ENCODE measurements at places on chromosomes 6 and 20.

DNA sequence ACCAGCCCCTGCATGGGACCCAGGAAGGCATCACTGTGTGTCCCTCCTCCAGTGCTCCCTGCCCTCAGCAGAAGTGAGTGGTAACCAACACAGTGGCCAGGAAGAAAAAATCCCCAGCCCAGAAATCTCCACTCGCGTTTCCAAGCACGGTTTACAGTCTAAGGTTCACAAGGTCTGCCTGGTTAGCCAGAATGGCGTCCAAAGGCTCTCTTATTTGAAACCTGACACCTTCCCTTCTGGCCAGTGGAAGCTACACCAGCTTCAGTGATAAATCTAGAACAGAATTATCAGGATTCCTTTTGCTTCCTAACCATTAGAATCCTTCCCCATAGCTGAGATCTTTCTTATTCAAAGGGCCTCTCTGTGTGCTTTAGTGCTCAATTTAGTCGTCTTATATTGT, 9.2 kb downstream of the LY86 start:
- ATAC-seq = no peak

GRCh38 chr6:84220809-84221409, 6.5 kb downstream of the CEP162 start:
- no peak for ATAC-seq

DNA sequence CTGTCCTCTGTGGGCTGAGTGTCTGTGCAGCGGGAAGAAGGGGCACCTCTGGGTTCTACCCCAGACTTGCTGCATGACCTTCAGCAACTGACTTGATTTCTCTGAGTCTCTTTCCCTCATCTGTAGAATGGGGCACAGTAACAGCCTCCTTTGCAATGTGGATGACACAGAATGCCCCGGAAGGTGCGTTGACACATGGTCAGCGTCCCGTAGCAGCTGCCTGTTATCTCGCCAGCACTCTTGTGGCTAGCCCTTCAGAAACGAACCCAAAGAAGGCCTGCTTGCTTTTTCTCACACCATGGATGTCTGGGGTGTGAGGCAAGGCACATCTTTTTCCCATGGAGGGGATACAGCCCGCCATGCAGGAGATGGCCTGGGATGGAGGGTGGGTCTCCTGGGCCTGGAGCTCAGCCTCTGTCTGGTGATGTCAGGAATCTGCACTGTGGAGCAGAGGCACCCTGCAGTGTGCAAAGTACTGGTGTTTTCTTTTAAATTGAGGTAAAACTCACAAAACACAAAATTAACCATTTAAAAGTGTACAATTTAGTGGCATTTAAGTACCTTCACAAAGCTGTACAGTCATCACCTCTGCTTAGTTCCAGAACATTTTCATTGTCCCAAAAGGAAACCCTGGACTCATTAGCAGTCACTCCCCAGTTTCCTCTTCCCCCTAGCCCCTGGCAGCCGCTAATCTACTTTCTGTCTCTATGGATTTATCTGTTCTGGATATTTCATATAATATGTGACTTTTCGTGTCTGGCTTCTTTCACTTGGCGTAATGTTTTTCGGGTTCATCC, 59.8 kb upstream of the FAM83D start:
- no peak for ATAC-seq

DNA sequence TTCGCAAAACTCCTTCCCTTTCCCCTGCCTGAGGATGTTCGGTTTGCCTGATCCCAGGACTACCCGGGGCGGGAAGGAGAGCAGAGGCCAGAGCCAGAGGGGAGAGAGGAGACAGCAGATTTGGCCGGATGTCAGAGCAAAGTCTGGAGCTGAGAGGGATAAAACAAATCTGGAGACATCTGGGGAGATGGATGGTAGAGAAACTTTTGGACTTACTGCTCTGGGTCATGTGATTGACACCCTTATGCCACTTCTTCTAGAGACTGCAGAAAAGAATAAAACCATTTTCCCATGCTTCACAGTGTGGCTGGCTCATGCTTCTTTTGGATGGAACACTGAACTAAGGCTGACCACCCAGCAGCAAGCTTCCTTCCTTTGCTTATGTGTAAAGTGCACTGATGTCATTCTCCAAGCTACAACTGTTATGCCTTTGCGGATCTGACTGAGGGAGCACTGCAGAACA, 174.7 kb downstream of the FOXC1 start:
- ATAC-seq = no peak

- ATAC-seq = no peak
These were observed 106.2 kb upstream of the STMND1 start for GRCh38 chr6:16995511-16996250.

- ATAC-seq = no peak
These were observed at the start of gene DAAM2 for GRCh38 chr6:39791850-39792539. TSS of gene DAAM2 (plus strand) at chr6:39792376. CDS start at chr6:39856303, 63,927 bp downstream.

GRCh38 chr6:125747589-125748405, 1.6 kb upstream of the HEY2 start:
- no peak for ATAC-seq

DNA sequence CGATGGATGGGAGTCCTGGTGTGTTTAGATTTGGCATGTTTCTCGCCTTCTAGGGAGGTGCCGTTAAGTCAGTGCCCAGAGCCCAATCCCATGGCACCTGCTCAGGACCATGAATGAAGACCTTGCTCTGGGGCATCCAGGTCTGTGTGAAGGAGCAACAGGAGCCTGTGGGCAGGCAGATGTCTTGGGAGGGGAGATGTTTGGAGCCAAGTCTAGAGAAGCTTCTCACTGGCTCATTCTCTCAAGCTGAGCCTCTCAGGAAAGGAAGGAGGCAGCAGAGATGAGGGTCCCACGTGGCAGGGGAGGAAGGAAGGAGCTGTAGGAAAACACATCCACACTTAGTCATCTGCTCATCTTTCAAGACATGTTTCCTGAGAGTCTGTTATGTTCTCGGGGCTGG, 9.5 kb upstream of the SIRPB1 start:
- ATAC-seq = no peak

GRCh38 chr6:51936531-51937290, 150.7 kb downstream of the PKHD1 start:
- no peak for ATAC-seq

DNA sequence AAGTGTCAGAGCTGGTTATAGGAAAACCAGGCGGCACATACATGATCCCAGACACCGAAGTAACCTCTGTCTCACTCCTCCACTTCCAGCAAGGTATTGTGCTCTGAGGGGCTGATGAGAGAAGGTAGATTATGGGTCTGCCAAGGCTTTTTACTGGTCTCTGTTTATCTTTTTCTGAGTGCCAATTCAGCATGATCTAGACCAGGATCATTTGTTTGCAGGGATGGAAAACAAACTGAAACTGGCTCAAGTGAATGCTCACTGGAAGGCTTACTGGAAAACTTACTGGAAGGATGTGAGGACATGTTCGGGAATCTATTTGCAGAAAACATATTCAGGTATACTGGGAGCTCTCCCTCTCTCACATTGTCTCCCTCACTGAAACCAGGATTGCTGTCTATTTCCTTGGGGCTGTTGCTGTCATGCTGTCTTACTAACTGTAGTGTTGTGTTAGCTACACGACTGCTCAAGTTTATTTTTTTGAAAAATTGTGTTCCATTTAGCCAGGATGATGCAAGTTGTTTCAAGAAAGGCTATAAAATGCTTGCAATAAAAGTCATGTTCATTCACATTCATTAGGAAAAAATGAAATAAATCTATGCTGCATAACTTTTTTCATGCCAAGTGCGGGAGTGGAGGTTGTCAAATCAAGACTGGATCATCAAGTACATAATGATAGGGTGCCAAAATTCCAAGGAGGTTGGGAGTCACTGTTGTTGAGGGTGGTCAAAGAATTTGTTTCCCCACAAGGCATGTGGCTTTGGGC, 37.0 kb downstream of the KLHL31 start:
- no peak for ATAC-seq

GRCh38 chr6:170524172-170524502, 29.0 kb downstream of the PSMB1 start:
- no peak for ATAC-seq

- ATAC-seq = no peak
These were observed 22.0 kb upstream of the L3MBTL3 start for GRCh38 chr6:129996387-129996786.

- no peak for ATAC-seq
These were observed 145.8 kb downstream of the INSM1 start for GRCh38 chr20:20513720-20514119.

- ATAC-seq = no peak
These were observed 148.4 kb downstream of the HIVEP2 start for GRCh38 chr6:142796571-142796970.

- no peak for ATAC-seq
These were observed 111.0 kb downstream of the SOBP start for GRCh38 chr6:107600936-107601335.

- no peak for ATAC-seq
These were observed 48.7 kb upstream of the CRISP1 start for GRCh38 chr6:49915035-49915434.

DNA sequence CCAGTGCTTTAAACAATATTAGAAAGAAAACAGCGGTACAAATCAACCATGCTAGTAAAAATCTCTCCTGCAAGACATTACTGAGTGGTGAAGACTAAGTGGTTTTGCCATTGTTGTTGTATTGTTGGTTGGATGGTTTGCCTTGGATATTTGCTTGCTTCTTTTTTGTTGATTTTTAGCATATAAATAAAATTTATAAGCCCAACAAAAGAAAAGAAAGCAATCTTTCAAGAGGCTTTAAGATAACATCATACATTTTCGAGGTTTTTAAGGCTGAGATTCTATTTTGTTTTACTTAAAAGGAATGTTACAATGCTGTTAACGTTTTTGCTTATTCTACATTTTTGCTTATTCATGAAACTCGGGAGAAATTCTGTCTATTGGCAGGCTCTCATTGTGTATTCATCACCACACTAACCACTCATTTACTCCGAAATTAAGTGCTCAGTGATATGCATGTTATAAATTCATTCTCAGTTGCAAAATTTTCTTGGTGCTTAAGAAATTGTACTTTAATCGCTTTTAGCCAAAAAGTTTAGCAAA, 139.1 kb downstream of the LAMA2 start:
- ATAC-seq = no peak

DNA sequence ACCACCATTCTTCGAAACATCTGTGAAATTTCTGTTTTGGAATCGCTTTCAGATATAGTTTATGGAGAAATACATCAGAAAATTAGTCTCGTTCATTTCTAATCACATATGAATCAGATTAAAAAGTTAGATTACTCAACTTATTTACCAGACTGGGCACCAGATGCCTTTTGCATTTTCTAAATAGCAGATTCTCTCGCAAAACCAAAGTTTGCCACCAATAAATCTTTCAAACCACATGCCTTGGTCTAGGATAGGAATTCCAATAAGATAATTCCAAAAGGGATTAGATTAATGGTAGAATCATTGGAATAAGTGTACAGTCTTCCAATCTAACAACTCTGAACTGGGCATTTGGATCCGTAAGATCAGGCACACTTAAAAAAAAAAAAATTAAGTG, 160.4 kb upstream of the TAB2 start:
- no peak for ATAC-seq

DNA sequence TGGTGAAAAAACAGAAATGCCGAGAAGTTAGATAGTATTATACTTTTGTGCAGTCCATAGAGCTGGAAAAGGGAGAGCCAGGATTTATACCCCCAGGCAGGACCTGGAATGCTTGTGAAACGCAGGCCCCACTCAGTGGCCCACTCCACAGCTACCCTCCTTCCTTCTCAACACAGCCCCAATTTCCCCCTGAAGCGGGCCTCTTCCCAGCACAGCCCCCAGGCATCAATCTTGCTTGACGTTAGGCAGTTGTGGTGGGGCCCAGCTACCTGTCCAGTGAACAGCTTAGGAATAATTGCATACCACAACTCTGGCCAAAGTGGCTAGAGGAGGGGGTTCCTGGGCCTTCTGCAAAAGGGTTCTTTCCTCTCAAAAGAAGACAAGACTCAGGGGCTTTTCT, 61.3 kb downstream of the PPP1R3G start:
- ATAC-seq = no peak

Data from activated T-helper 17 cell treated with anti-CD3 and anti-CD28 coated beads, Interleukin-2, amount 50 U/mL, for 72 hours (primary cell).